ENCODE measurements at places on chromosomes 13 and 19. TPM values are rescaled to one million over a fixed set of nuclear protein-coding genes. Genes with fewer than 3 reads are reported as not detected.
A peak's percentile ranks its signal among the peaks of the same experiment; 100 is the strongest.

SIRT6 gene
- 27.6 TPM for total RNA-seq

SERTAD3 gene
- total RNA-seq: 27.4 TPM

- peaks cover 44% of the 10 kb centered on the region for H3K27me3 ChIP-seq
- no peak for DNase-seq
- H3K4me3 ChIP-seq: no peak overlapping the region
- no peaks in the 10 kb centered on the region for H3K4me1 ChIP-seq
- no peak overlapping the region for H3K27ac ChIP-seq
Observed at GRCh38 chr13:28499609-28500008, 4.7 kb upstream of the FLT1 start.

- no peak overlapping the region for H3K4me3 ChIP-seq
- DNase-seq: no peak
- H3K27me3 ChIP-seq: no peaks in the 10 kb centered on the region
Observed at GRCh38 chr13:113324398-113324797, 27.4 kb downstream of the LAMP1 start.

DNA sequence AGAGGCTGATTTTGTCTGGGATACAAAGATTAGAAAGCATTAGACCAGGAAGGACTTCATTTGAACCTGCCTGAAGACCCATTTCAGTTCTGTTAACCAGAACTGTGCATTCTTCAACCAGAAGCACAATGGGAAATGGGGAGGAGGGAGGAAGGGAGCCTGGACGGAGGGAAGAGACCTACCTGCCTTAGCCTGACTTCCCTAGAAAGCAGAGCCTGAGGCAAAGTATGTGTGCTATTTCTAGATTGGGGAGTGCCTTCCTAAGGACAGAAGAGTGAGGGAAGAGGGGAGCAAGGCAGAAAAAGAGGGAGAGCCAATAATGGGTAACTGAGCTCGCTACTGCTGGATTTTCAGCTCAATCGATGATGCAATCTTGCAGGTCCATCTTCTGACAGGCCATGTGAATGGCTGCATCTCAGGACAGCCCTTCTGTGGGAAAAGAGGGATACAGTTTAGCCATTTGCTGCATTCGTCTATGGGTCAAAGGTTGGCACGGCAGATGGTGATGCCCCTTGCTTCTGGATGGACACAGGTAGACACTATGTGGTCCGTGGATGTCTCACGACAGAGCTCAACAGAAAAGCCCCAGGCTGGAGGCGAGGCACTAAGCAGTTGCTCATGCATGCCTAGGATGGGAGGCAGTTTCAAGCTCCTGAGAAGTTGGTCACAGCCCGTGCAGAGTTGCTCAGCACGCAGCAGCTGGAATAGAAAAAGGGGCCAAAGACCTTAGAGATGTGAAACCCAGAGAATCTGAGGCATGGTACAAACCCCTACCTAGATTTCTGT is 78.8 kb upstream of the UBL3 start:
- no peaks in the 10 kb centered on the region for H3K36me3 ChIP-seq
- no peak for DNase-seq
- peaks cover 3% of the 10 kb centered on the region for H3K4me1 ChIP-seq
- no peak overlapping the region for H3K27ac ChIP-seq
- no peak overlapping the region for H3K4me3 ChIP-seq

GRCh38 chr19:17216058-17216670 is 1.0 kb downstream of the USE1 start:
- H3K4me3 ChIP-seq: peak overlapping the region; percentile 60
- no peak for DNase-seq
- H3K36me3 ChIP-seq: no peaks in the 10 kb centered on the region
- H3K27me3 ChIP-seq: no peaks in the 10 kb centered on the region
- H3K27ac ChIP-seq: no peak overlapping the region

DNA sequence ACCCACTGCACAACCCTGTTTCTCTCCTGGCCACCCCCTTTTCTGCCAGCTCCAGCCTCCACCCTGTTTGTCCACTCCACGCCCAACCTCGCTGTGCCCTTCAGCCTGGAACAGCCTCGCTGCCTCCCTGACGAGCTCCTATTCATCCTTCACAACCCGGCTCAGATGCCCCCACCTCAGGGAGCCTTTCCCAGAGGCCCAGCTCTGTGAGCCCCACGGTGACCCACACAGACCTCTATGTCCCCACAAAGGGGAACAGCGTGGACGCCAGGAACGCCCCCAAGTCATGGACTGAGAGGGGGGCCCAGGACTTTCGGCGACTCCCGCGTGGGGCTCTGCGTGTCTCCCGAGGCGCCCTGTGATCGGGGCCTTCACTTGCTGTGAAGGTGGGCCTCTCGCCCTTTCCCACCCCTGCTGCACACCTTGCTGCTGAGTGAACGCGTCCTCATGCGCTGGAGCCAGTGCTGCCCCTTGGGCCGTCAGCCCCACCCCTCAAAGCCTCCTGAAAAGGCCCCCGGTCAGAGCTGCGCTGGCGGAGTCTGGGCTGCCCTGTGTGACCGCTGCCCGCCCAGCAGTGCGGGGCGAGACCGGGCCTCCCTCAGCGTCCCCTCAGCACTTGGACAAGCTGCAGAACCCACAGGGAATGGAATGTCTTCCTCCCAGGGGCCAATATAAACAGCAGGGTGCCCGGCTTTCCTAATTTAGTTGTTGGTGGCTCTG is 40.0 kb downstream of the ADPRHL1 start:
- no peak for DNase-seq
- no peaks in the 10 kb centered on the region for H3K36me3 ChIP-seq
- peaks cover 6% of the 10 kb centered on the region for H3K4me1 ChIP-seq
- no peak overlapping the region for H3K27ac ChIP-seq
- no peaks in the 10 kb centered on the region for H3K27me3 ChIP-seq
- no peak overlapping the region for H3K4me3 ChIP-seq
